Stimulated activated CD4-positive, alpha-beta T cell treated with anti-CD3 and anti-CD28 coated beads, Interleukin-1b, Interleukin-23, amount 100 ng/mL, for 1 hour (primary cell): ENCODE measurements at places on chromosomes 1 and 21.

- no peak for DNase-seq
These were observed 30.3 kb downstream of the SSBP3 start for GRCh38 chr1:54375712-54376429.

GRCh38 chr1:180237869-180238476 lies 7.9 kb downstream of the LHX4 start:
- DNase-seq, result no peak

GRCh38 chr1:167462341-167462740 lies 56.0 kb downstream of the CD247 start:
- no peak for DNase-seq

GRCh38 chr21:16071092-16071491 lies 341.3 kb downstream of the USP25 start:
- no peak for DNase-seq

- DNase-seq, result no peak
These were observed 31.4 kb downstream of the KCND3 start for GRCh38 chr1:111958075-111958474.

DNA sequence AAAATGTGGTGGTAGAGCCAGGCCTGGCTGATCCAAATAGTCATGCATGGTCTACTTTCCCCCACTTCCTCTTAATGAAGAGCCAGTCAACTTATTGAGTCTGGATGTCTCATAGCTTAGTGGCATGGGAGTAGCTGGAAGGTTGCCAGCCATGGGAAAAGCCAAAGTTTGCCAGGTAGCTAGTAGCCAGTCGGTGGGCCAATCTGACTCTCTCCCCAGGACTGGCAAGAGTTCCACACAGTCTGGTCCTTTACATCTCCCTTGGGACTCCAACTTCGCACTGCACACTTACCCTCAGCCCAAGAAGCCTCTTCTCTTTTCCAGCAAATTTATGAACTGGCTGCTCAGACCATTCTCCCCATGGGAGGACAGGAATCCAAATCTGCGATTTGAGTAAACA lies 8.3 kb downstream of the WARS2 start:
- DNase-seq, result no peak

GRCh38 chr1:15096293-15096692 lies 57.3 kb upstream of the TMEM51 start:
- no peak for DNase-seq

GRCh38 chr21:45420061-45421041 lies 15.4 kb downstream of the COL18A1 start:
- DNase-seq, result no peak

DNA sequence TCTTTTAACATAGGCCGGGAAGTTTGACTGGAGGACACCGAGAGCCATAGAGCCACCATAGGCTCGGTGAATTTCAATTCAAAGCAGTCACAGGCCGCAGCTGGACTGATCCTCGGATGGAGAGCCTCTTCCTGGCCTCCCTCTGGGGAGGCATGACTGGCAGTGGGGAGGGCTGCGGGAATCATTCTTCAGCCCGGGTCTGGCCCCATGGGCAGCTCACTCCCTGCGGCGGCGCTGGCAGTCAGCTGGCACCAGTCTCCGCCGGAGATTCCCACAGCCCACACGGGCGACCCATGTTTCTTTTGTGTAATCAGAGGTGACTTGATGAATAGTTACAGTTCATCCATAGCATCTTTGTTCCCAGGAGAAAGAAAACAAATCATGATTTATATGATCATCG lies 10.6 kb downstream of the ESPN start:
- DNase-seq, result no peak

DNA sequence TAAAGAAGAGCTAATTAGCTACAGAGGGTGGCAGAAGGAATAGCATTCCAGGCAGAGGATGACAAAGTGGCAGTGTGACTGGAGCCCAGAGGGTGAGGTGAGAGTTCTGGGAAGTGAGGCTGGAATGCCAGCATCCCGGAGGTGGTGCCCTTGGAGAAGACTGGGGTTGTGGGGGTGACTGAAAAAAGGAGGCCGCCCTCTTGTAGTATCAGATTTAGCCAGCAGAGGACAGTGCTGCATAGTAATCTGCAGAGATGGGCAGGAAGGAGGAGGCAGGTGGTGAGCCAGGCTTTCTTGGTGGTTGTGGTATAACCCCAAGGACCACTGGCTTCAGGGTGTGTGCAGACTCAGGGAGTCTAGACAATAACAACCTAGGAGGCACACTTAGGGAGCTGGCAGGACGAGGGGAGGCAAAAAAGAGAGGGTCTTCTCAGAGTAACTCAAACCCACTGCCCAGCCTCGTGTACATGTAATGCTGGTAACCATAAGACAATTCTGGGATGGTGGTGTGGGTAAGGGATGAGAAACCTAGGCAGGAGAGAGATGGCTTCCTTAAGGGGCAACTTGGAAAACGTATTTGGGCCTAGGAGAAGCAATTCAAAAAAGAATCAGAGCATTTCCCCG lies 30.5 kb downstream of the MROH7 start:
- peak; percentile 14 for DNase-seq

GRCh38 chr1:4488018-4488417 lies 166.4 kb upstream of the AJAP1 start:
- DNase-seq, result no peak

- no peak for DNase-seq
These were observed 473.0 kb upstream of the VAMP3 start for GRCh38 chr1:7298145-7298544.

GRCh38 chr1:161047436-161048420 lies 2.0 kb upstream of the USF1 start:
- DNase-seq, result no peak

- no peak for DNase-seq
These were observed 92.3 kb upstream of the GCLM start for GRCh38 chr1:94001397-94002045.

GRCh38 chr1:246492611-246493245 lies 14.4 kb downstream of the SMYD3 start:
- DNase-seq, result no peak

GRCh38 chr1:93841771-93842170 lies 37.2 kb downstream of the DNTTIP2 start:
- no peak for DNase-seq

DNA sequence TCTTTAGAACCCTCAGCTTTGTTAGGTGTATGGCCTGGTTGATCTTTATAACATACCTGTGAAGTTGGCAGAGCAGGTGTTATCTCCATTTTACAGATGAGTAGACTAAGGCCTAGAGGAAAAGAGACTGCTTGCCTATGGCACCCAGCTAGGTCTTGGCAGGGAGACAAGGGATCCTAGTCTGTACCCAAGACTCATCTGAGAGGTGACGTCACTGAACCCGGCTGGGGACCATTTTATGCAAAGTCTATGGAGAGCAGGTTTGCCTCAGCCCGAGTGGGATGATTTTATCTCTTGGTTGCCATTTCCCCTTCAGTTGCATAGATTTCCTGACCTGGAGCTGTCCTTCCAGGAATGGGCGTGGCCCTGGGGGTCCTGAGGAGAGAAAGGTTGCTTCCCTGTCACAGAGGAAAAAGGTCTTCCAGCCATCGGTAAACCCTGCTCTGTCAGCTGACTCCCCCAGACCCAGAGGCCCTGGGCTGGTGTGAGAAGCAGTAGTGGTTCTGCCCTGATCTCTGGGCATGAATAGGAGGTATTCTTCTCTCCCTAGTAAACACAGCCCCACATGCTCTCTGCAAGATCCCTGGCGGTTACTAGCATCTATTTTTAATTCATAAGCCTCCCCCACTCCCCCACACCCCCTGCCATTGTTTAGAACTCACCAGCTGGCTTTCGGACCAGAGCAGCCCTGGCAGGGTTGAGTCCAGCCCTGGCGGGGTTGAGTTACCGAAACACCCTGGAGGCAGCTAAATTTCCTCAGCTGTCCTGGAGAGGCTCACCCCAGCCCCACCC lies 19.6 kb downstream of the TMCC2 start:
- DNase-seq, result no peak

- DNase-seq, result no peak
These were observed 61.8 kb downstream of the LBR start for GRCh38 chr1:225366018-225366417.

DNA sequence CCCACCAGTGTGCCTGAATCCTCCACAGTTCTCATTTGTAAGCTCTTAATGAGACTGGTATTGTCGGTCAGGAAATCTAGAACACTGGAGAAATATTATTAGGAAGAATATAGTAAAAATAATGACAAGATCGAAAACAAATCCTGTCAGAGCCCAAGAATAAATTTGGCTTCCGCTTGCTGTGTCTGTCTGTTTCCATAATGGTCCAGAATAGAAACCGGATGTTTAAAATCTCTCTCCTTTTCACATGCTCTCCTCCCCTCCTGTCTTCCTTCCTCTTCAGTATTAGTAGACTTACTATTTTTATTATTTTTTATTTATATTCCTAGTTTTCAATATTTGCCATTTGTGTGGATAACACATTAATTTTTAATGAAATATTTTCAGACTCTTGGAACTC lies 187.7 kb downstream of the SDCCAG8 start:
- no peak for DNase-seq

- no peak for DNase-seq
These were observed 15.8 kb upstream of the SLFNL1 start for GRCh38 chr1:41037116-41037903.

- DNase-seq, result no peak
These were observed 52.5 kb downstream of the CDC7 start for GRCh38 chr1:91553177-91553591.
